ENCODE measurements at places on chromosomes 11 and 22.

DNA sequence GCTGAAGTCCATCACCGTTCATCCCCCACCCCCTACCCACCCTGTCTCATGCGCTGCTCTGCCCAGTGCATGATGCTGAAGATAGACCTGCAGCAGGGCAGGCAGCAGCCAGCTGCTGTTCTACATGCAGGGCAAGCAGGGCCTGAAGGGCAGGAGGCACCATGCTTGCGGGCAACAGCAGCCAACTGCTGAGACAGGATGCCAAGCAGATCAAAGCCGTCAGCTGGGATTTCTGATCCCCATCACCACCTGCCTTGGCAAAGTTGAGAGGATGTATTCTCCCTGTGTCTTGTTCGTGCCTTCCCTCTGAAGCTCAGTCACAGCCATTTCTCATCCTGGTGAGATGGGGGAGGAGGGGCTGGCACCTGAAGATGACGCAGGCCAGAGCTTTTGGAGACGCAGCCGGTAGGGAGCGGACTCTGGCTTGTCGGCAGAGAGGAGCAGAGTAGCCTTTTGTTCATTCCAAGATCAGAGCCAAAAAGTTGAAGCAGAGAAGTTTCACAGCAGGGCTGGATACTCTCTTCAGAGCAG lies 227.0 kb downstream of the GRIK4 start:
- no peak for DNase-seq

GRCh38 chr22:49514641-49515040 lies 313.0 kb downstream of the BRD1 start:
- DNase-seq: no peak

DNA sequence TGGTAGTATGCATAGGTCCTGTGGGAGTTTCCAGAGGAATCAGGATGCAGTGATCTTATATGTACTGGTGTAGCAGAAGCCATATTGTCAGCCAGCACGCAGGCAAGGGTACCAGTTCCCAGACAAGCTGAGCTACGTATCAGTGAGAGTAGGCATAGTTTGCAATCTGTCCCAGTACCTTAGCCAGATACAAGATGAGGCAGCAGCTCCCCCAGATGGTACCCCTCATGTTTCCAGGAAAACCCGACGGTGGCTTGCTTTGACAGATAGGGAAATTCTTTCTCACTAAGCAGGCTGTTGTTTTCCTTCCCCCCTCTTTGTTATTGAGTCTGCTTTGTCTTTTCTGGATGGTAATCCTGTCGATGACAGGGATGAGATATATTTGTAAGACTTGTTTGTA lies 109.7 kb upstream of the RRM1 start:
- DNase-seq: no peak

- no peak for DNase-seq
Observed at GRCh38 chr22:32839831-32840584, 38.5 kb downstream of the TIMP3 start.

- no peak for DNase-seq
Observed at GRCh38 chr11:61042961-61043540, 59.2 kb upstream of the CD5 start.

DNA sequence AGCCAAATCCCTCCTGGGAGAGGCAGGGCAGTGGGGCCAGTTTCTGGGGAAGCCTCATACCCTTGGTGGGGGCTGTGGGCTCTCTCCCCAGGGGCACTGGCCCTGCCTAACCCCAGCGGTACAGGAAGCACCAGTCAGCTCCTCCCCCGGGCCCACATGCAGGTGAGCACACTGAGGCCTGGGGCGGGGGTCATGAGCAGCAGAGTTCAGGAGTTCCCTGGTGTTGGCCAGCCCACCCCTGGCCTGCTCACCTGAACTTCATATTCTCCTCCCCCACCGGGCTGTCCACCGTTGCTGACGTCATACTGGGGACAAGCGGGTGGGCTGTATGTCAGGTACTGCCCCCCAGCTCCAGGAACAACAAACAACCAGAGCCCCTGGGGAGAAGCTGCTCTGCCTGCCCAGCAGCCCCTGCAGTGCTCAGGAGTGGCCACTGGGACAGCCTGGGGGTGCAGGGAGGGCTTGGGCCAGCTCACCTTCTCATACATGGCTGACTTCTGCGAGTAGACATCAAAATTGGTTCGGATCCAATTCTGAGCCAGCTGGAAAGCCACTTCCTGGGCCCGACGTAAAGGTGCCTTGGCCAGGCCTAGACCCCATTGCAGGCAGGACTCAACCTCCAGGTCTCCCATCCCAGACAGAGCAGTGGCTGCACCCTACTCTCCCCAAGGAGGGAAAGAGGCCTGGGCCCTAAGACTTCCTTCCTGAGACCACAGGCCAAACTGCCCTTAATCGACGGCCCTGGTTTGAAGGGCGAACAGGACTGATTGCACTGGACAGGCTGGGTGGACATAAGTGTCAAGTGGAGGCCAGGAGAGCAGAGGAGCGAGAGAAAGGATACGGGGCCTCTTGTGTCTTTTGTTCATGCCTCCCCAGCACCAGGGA lies 20.8 kb downstream of the TREH start:
- no peak for DNase-seq

DNA sequence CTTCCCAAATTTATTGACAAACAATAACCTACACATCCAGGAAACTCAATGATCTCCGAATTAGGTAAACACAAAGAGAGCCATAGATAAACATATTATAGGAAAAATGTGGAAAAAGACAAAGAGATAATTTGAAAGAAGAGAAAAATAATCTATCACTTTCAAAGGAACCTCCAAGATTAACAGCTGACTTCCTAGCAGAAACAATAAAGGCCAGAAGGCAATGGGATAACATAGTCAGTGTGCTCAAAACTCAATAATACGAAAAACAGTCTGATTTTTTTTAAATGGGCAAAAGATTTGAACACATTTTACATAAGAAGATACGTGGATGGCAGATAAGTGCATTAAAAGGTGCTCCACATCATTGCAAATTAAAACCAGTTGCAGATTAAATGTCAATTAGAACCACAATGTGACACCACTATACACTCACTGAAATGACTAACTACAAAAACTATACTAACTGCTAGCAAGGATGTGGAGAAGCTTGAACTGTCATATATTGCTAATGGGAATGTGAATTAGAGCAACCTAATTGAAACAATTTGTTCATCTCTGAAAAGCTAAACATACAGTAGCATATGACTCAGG lies 300.4 kb downstream of the TMEM135 start:
- DNase-seq: no peak

All from skeletal muscle cell (primary cell).